ENCODE measurements at places on chromosomes 5 and 9.

GRCh38 chr5:53034832-53035231 is 45.7 kb downstream of the ITGA2 start:
- no peak for DNase-seq

GRCh38 chr5:114450437-114450836 is 88.6 kb downstream of the KCNN2 start:
- DNase-seq: no peak

- peak; percentile 57 for DNase-seq
These were observed 37.3 kb downstream of the FBXW2 start for GRCh38 chr9:120755810-120756434.

DNA sequence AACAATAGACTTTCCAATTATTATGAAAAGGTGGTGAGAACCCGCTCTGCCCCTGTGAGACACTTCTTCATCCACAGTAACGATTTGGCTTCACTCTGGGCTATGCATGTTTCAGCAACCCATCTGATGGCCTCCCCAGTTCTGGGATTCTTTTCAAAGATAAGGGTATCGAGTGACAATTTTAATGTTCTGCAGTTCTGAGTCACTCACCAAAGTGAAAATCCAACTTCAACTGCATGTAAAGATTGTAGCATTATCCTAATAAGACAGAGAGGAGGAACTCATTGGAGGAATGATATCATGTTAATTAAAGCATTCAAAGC is 1078.3 kb upstream of the SEMA6A start:
- no peak for DNase-seq

- DNase-seq: no peak
These were observed 3.4 kb downstream of the RPL37 start for GRCh38 chr5:40831346-40832210.

Measured in stimulated activated CD4-positive, alpha-beta T cell treated with anti-CD3 and anti-CD28 coated beads, Interleukin-1b, Interleukin-23, amount 100 ng/mL, for 24 hours (primary cell).